ENCODE measurements at places on chromosomes 3 and 15. TPM values are rescaled to one million over a fixed set of nuclear protein-coding genes. Genes with fewer than 3 reads are reported as not detected.

LCMT2 gene
- 7.7 TPM for total RNA-seq

PCOLCE2 gene
- 21.4 TPM for total RNA-seq

IQCF5 gene
- not detected for total RNA-seq

OR5K2 gene
- total RNA-seq, result not detected

FBXL2 gene
- total RNA-seq, result 23.6 TPM
